ENCODE measurements at places on chromosomes 2 and 18.
A peak's percentile ranks its signal among the peaks of the same experiment; 100 is the strongest.

- H3K27ac ChIP-seq: peak overlapping the region; percentile 22
- DNase-seq: no peak
- H3K4me3 ChIP-seq: no peak overlapping the region
- no peaks in the 10 kb centered on the region for H3K27me3 ChIP-seq
- no peaks in the 10 kb centered on the region for H3K4me1 ChIP-seq
- no peaks in the 10 kb centered on the region for H3K36me3 ChIP-seq
Measured at GRCh38 chr2:188853307-188853706, 120.9 kb upstream of the COL3A1 start.

DNA sequence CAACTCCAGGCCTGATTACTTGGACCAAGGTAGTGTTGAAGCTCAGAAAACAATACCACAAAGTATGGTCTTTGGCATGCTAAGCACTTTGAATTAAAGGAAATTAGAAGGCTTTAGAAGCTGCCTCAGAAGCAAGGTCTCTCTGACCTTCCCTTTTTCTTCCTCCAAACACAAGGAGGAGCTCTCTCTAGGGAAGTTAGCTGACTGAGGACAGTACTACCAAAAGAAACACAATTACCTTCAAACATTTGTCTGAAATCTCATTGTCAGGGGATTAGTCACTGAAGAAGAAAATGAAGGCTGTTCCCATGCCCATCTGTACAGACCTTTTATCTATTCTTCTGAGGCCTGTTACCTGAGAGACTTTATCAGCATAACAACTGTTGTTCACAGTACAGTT lies 279.3 kb downstream of the CDH20 start:
- peaks cover 5% of the 10 kb centered on the region for H3K4me1 ChIP-seq
- no peak overlapping the region for H3K4me3 ChIP-seq
- H3K27me3 ChIP-seq: no peaks in the 10 kb centered on the region
- no peaks in the 10 kb centered on the region for H3K36me3 ChIP-seq
- H3K27ac ChIP-seq: no peak overlapping the region

- peaks cover 95% of the 10 kb centered on the region for H3K4me1 ChIP-seq
- no peak overlapping the region for H3K4me3 ChIP-seq
- no peaks in the 10 kb centered on the region for H3K27me3 ChIP-seq
- H3K36me3 ChIP-seq: peaks cover 10% of the 10 kb centered on the region
- no peak overlapping the region for H3K27ac ChIP-seq
Measured at GRCh38 chr18:77069931-77070330, 62.7 kb downstream of the MBP start.

DNA sequence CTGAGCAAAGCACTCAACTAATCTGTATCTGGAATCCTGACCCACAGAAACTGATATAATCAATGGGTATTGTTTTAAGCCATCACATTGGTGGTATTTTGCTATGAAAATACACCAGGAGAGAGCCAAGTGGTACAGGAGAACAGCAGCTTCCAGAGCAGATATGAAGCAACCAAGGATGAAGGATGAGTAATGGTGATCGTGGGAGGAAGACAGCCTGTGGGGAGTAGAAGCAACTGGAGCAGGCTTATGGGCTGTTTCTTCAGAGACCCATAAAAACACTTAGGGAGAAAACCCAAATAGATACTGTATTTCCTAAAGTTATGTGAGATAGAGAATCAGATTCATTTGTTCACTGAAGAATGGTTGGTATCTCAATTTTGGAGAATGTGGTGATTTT lies 330.8 kb downstream of the NUP35 start:
- no peak overlapping the region for H3K4me3 ChIP-seq
- no peaks in the 10 kb centered on the region for H3K27me3 ChIP-seq
- DNase-seq: no peak
- H3K27ac ChIP-seq: no peak overlapping the region
- H3K4me1 ChIP-seq: no peaks in the 10 kb centered on the region
- no peaks in the 10 kb centered on the region for H3K36me3 ChIP-seq

DNA sequence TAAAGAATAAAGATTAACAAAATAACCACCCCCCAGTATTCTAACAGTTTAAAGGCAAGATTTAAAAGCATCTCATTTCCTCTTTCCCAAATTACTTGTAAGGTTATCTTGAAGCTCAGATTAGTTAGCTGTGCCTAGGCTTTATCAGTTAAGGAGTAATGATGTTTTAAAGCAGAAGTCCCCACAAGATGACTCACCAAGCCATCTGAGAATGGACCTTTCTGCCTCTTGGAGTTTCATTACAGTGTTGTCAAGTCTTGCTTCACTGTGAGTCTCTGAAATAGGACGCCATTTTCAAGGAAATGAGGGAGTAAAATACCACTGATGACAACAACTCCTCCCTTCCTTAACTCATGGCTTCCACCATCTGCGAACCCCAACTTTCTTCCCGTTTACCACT lies 35.9 kb downstream of the ZNF385B start:
- H3K4me1 ChIP-seq: no peaks in the 10 kb centered on the region
- no peak for DNase-seq
- H3K4me3 ChIP-seq: no peak overlapping the region
- H3K27me3 ChIP-seq: no peaks in the 10 kb centered on the region

GRCh38 chr2:161128885-161129284 lies 31.3 kb upstream of the TANK start:
- H3K36me3 ChIP-seq: no peaks in the 10 kb centered on the region

DNA sequence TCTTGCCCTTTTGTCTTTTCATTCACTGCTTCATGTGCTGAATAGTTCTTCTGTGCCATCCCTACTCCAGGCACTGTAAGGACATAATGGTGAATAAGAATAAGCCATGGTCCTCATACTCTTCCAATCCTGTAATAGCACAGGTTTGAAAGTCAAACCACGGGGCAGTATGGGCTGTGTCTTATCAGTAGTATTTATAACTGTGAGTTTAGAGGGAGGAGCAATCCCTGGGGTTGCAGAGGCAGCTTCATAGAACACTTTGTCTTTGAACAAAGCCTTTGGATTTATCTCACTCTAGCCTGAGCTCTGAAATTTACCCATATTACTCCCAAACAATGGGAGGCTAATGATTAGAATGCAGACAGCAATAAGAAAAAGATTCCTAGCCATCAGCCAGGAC lies 30.2 kb upstream of the ALK start:
- H3K36me3 ChIP-seq: no peaks in the 10 kb centered on the region
- no peaks in the 10 kb centered on the region for H3K4me1 ChIP-seq
- H3K27me3 ChIP-seq: no peaks in the 10 kb centered on the region

- H3K27ac ChIP-seq: peak overlapping the region; percentile 32
- no peak for DNase-seq
- H3K4me1 ChIP-seq: no peaks in the 10 kb centered on the region
- H3K36me3 ChIP-seq: no peaks in the 10 kb centered on the region
- H3K27me3 ChIP-seq: no peaks in the 10 kb centered on the region
Measured at GRCh38 chr18:61544178-61544577, 210.9 kb downstream of the CDH20 start.
